Glomerular endothelial cell (primary cell): ENCODE measurements at places on chromosomes 13 and 19. TPM values are rescaled to one million over a fixed set of nuclear protein-coding genes. Genes with fewer than 3 reads are reported as not detected.
A peak's percentile ranks its signal among the peaks of the same experiment; 100 is the strongest.

DNA sequence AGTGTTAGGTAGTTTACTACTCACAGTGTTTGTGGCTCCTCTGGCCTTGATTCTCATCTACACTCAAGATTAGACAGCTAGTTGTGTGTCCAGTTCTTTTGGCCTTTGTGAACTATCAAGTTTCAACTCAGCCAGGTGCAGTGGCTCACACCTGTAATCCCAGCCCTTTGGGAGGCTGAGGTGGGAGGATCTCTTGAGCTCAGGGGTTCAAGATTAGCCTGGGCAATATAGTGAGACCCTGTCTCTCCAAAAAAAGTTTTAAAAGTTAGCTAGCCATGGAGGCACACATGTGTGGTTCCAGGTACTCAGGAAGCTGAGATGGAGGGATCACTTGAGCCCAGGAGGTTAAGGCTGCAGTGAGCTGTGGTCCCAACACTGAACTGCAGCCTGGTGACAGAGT is 16.1 kb downstream of the ZNF226 start:
- no peak for DNase-seq

Gene ZNF575
- total RNA-seq: not detected in 2 replicates

Gene KCNN1
- total RNA-seq: 0.41 and 2.3 TPM in 2 replicates

Gene ZNF497
- 0.58 and 1.2 TPM in 2 replicates for total RNA-seq

DNA sequence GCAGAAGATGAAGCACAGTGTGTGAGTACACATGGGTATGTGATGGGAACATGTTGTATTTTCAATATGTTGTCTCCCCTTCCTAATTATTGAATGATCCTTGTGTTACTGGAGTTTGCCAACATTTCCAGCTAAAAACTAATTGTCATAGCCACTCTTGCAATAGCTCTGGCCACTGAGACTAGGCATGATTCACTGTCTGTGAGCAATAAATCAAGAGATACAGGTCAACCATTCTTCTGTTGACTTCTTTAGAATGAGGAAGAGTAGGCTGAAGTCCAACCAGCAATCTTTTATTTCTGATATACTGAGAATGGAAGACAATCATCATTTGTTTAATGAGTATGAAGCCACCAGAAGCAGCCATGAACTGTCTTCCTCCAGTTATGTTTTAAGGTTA is 413.9 kb downstream of the SLITRK5 start:
- no peak for DNase-seq

DNA sequence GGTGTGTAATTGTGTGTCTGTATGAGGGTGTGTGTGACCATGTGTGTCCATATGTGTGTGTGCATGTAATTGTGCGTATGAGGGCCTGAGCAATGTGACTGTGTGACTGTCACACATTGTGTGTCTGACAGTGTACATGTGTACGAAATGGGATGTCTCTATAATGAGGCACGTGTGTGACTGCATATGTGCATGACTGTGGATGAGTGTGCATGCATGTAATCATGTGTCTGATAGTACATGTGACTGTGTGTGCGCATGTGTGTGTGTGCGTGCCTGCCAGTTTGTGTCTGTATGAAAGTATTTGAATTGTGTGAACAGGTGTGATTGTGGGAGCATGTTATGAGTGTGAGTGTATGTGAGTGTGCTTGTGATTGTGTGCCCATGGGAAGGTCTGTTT is 2.2 kb upstream of the ACSBG2 start:
- DNase-seq: no peak

- DNase-seq: no peak
Measured at GRCh38 chr19:33689868-33690267, 68.1 kb downstream of the CHST8 start.

DNA sequence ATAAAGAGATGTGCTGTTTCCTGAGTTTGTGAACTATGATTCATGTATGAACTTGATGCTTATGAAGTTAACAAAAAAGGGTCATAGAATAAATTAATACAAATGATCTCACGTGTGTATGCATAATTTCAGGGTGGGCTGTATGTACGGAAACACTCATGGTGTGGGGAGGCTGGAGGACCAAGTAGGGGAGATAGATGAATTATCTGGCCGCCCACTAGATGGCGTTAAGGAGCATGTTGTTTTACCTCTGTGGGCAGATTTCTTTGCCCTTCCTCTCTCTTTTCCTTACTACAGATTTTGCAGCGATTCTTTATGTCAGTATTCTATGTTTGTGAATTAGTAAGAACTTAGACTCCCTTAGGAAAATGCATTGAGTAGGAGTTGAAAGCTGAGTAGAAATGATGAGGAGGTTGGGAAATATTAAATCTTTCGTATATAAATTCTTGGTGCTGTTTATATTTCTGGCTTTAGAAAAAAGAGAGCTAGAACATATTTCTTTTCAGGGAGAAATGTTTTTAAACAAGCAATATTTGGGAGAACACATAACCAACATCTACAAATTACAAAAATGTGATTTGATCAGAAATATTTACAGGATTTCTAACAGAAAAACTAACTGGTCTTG is 47.4 kb upstream of the TMTC4 start:
- peak; percentile 20 for DNase-seq

- no peak for DNase-seq
Measured at GRCh38 chr19:5149932-5150901, 181.3 kb downstream of the KDM4B start.

DNA sequence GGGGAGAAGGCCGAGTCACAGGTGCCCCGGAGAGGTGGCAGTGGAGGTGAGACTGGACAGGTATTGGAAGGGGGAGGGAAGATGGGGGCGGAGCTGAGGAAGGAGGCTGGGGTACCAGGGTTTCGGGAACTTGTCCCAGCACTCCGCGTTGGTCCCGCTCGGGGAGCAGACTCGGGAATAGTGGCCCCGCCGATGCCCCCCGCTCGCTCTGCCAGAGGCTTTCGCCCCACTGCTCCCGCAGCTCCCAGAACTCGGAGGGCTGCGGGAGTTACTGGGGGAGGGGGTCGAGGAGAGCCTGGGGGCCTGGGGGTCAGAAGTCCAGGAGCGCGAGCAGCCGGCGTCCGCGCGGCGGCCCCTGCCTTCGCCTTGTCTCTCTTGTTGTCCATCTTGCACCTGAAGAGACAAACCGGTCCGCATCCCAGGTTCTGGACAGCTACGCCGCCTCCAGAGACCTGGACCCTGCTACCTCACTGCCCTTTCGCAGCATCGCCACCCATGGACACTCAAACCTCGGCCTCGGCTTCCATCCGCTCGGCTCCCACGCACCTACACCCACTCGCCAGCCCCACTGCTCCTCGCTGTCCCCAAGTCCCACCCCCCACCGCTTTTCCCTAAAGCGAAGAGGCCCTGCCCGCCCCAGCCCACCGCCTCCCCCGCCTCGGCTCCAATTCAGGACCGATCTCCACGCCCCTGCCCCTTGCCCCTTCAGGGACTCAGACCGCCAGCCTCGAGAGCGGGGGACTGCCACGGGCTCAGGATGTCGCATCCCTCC is 700 bp downstream of the PRR36 start:
- no peak for DNase-seq

- no peak for DNase-seq
Measured at GRCh38 chr19:17646441-17646840, 41.7 kb downstream of the UNC13A start.

DNA sequence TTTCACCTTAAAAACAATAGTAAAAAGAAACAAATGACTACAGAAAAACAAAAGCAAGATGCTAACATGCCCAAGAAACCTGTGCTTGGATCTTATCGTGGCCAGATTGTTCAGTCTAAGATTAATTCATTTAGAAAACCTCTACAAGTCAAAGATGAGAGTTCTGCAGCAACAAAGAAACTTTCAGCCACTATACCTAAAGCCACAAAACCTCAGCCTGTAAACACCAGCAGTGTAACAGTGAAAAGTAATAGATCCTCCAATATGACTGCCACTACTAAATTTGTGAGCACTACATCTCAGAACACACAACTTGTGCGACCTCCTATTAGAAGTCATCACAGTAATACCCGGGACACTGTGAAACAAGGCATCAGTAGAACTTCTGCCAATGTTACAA is 6.0 kb downstream of the CKAP2 start:
- DNase-seq: no peak

Gene PLIN5
- 0.41 TPM in 1 of 2 replicates, not detected in the other for total RNA-seq

GRCh38 chr19:1764729-1765128 is 11.4 kb downstream of the ONECUT3 start:
- no peak for DNase-seq

GRCh38 chr13:83153848-83154247 is 728.4 kb downstream of the SLITRK1 start:
- no peak for DNase-seq

- no peak for DNase-seq
Measured at GRCh38 chr13:21124852-21125251, 51.5 kb downstream of the SKA3 start.

GRCh38 chr13:40666045-40666932 is at the start of gene FOXO1:
TSS of gene FOXO1 (minus strand) at chr13:40666641. CDS start at chr13:40666212, 429 bp downstream.
- no peak for DNase-seq

Gene NALCN
- 2.3 and 2.5 TPM in 2 replicates for total RNA-seq

GRCh38 chr13:49641801-49642291 is 13.5 kb downstream of the ARL11 start:
- DNase-seq: no peak
